ENCODE measurements at places on chromosomes 7 and 10. TPM values are rescaled to one million over a fixed set of nuclear protein-coding genes. Genes with fewer than 3 reads are reported as not detected.

GRCh38 chr7:135186261-135186540 lies 15.7 kb upstream of the CYREN start:
- H3K27me3 ChIP-seq: no peaks in the 10 kb centered on the region
- no peaks in the 10 kb centered on the region for H3K4me1 ChIP-seq

DNA sequence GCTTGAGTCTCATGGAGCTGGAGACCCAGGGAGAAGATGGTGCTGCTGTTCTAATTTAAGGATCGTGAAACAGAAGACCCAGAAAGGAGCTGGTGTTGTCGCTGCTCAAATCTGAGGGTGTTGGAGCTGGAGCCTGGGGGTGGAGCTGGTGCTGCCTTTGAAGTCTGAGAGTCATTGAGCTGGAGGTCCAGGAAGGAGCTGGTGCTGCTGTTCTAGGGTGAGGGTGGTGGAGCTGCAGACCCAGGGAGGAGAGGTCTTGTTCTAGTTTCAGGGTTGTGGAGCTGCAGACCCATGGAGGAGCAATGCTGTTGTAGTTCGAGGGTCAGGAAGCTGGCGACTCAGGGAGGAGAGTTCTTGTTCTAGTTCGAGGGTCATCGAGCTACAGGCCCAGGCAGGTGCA lies 84.1 kb upstream of the ZNF479 start:
- no peak overlapping the region for H3K4me3 ChIP-seq
- no peaks in the 10 kb centered on the region for H3K27me3 ChIP-seq
- DNase-seq: no peak
- H3K4me1 ChIP-seq: no peaks in the 10 kb centered on the region

The LRIT1 gene
- total RNA-seq: not detected

The TMEM196 gene
- not detected for total RNA-seq

Data from natural killer cell (primary cell).